ENCODE measurements at places on chromosomes 4 and X.

GRCh38 chr4:110306303-110306702 is 107.9 kb upstream of the ELOVL6 start:
- no peak for DNase-seq

DNA sequence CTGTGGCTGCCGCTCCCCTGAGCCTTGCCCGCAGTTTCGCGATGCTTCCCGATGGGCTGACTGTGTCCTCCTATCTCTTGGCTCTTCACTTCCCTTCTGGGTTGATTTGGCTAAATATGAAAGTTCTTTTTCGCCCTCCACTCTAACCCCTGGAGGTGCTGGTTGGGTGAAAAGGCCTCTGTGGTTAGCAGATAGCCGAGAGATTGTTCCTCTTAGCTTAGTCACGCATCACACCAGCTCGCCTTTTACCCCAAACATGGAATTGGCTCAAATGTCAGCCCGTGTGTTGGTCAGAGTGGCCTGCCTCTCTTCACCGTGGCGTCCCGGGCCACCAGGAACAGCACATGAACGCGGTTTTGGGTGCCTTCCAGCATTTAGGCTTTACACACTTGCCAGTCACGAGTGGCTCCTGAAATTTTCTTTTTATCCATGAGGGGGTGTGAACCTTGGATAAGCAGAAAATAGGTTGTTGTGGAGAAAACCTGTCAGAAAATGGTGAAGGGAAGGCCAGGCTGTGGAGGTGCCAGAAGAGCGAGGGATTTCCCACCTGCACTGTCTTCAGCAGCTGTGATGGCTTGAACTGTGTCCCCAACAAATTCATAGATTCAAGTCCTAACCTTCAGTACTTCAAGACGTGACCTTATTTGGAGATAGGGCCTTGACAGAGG is 8.9 kb downstream of the CLCN4 start:
- no peak for DNase-seq

- DNase-seq = no peak
Measured at GRCh38 chr4:15805583-15806517, 27.7 kb downstream of the CD38 start.

- DNase-seq = no peak
Measured at GRCh38 chr4:25113915-25114904, 46.0 kb downstream of the SEPSECS start.

DNA sequence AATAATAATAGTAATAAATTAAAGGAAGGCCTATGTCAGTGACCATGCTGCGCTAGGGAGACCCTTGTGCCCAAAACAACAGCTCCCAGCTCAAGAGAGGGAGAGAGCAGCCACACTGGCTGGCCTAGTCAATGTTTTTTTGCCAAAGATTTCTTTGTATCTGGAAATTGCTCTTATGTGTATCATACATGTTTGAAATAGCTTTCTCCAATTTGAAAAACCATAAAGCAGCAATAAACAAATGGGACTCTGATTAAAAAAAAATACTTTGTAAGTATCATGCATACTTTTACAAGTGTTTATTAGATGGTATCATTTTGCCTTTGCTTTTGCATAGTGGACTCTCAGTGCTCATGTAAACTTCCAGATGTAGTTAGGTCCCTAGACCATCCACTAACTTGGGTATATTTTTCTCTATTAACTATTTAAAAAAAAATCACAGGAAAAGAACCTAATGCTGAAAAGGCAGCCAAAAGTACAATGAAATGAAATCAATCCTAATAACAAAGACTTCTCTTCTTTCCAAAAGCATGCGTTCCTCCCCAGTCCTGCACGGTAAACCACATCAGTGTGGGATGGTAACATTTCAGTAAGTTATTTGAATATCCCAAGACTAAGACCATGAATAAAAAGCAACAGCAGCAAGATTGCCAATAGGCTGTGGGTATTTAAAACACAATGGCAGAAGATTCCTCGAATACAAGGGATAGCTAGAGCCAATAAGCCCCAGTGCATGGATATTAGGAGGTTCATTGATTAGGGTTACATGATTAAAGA is 117.6 kb downstream of the PALLD start:
- no peak for DNase-seq

DNA sequence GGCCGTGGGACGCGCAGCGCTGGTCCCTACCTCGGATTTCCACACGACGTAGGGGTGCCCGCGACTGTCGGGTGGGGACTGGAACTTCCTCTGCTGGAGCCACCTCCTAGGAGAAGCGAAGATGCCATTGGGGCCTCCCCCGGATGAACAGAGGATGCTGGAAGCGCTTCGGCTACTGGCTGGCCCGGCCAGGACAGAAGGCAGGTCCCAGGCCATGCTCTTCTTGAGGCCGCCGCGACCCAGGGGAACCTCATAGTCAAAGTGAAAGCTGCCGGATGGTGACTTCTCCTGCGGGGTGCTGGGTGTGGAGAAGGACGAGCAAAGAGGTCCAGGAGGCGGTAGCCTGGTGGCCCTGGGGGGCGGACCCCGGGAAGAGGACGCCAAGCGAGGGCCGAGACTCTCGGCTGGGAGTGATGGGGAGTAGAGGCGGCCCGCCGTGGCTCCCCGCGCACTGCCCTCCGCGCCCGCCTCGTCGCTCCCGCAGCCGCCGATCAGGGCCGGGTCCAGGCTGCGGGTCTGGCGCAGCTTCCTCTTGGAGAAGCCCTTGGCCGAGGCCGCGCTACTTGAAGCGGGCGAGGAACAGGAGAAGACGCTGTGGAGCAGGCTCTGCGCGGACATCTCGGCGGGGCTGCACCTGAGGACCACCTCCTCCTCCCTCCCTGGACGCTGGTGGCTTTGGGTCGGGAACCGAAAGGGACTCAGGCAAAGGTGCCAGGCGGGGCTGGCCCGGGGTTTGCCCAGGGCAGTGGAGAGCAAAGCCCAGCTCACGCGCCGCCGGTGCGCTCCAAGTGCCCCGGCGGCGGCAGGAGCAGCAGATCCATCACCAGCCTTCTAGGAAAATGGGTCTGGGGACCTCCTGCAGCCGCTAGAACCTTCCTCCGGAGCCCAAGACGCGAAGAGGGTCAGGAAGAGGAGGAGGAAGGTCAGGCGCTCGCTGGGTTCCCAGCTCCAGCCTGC is 1.2 kb downstream of the ARHGAP6 start:
- no peak for DNase-seq

DNA sequence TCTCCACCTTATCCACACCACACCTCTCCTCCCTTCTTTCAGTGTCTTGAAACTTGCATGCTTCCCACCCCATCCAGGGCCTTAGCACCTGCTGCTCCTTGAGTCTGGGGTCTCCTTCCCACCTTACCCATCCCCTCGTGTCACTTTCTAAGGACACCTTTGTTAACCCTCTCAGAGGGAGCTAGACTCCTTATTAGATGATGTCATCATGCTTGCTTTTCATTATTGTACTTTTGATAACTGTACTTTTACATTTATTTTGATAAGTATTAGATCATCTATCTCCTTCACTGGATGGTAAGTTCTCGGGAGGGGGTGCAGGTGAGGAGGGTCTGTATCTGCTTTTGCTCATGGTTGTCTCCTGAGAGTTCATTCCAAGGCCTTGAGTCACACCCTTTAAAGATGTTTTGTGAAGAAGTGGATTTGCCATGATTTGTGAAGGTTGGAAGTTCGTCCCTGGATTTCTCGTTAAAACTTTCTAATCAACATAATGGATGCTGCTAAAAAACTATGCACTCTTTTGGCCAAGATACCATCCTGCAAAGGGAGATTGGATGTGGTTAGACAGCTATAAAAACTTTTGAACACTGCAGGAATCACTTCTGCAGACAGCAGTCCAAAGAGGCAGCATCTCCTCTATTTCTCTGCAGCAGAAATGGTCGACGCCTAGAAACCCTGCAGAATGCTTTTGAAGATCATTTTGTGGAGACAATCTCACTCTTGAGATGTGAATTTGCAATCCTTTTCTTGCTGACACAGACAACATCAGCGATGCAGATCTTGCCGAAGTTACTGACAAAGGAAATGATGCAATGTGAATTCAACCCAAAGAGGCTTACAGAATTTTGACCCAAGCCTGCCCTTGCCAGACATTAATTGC is 69.6 kb downstream of the ENPP6 start:
- no peak for DNase-seq

- no peak for DNase-seq
Measured at GRCh38 chr4:91325495-91325894, 978.3 kb upstream of the GRID2 start.

- peak; percentile 53 for DNase-seq
Measured at GRCh38 chr4:158768555-158769174, at the start of gene FNIP2. TSS of gene FNIP2 (plus strand) at chr4:158769026. CDS start at chr4:158769213, 187 bp downstream.

GRCh38 chr4:174119051-174119450 is 164.4 kb downstream of the FBXO8 start:
- DNase-seq = no peak

DNA sequence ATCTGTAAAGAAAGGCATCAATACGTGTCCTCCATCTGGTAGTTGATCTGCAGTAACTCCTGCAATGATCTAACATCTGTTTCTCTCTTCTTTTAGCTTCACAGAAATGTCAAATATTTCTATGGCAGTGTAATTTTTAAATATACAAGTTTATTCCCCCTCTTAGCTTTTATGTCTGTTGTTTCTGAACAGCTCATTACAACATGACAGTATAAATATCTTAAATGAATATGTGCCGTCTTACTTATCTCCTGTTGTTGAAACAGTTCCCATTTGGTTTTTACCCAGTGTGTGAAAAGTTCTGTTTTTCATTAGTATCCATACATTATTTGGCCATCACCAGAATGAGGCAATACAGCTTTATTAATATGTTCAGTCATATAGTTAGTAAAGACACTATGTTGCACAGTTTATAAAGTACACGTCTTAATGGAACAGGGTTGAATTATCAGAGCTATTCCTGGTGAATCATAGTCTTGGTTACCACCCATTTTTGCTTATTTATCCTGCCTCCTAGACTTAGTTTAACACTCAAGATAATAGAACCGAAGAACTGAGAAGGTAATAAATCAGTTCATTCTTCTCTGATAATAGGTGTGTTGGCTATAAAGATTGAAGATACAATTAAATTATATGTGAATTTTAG is 321.6 kb downstream of the TENM3 start:
- no peak for DNase-seq

DNA sequence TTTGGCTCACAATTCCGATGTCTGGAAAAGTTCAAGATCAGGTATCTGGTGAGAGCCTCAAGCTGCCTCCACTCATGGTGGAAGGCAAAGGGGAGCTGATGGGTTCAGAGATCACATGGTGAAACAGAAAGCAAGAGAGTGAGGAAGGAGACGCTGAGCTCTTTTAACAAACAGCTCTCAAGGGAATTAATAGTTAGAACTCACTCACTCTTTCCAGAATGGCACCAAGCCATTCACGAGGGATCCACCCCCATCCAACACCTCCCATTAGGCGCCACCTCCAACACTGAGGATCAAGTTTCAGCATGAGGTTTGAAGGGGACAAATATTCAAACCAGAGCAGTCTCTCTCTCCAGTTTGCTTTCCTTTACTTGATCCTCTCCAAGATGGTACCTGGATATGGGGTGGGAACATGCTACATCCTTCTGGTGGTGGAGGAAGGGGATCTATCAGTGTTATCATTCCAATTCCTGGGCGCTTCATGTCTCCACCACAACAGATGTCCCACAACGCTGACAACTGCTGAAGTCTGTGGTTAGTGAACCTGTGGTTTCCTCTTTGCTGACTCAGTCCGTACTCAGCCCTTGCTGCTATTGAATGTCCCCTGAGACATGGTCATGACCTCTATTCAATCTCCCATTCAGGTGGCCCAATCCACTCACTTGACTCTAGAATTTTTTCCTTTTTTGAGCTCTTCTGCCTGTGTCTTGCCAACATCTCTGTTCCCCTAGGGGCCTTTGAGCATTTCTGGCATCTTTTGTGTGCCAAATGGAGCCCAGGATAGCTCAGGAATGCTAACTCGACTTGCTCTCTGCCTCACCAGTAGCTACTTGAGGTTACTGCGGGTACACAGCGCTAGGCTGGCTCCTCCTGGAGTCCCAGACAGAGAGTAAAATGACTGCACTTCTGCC is 395.2 kb downstream of the MID1IP1 start:
- no peak for DNase-seq

DNA sequence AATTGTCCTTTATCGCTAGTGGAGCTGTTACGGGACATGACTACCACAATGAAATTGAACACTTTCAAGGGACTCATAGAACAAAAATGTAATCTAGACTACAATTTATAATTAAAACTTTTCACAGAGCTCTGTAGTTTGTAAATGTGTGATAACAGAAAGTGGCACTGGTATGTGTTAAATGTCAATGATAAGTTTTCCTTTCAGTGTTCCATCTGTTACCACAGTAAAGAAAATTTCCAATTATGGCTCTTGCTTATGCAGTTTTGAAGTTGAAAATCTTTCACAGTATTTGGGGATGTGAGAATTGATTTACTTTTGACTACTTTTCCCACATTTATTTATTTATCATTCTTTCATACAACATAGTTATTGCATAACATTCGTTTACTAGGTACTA is 40.1 kb upstream of the GUCY1A1 start:
- no peak for DNase-seq

GRCh38 chrX:22237479-22237878 is 35.2 kb upstream of the CBLL2 start:
- no peak for DNase-seq

- no peak for DNase-seq
Measured at GRCh38 chr4:1056671-1057402, 45.4 kb downstream of the FGFRL1 start.

DNA sequence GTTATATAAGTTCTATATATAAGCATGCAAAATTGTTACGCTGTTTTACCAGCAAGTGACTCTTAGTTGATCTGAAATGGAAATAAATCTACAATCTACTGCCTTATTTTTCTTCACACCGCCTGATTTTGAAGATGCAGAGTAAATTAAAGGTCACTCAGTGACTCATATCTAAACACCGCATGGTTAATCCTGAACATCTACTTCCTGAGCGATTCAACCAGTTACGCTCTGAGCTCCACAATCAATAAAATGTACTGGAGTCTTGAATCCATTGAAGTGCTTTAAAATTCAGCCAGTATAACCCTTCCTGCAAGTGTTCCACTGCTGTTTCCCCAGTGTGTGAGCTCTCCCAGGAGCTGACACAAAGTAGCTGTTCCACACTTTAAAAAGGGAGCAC is 192.8 kb downstream of the SLC7A11 start:
- DNase-seq = no peak

DNA sequence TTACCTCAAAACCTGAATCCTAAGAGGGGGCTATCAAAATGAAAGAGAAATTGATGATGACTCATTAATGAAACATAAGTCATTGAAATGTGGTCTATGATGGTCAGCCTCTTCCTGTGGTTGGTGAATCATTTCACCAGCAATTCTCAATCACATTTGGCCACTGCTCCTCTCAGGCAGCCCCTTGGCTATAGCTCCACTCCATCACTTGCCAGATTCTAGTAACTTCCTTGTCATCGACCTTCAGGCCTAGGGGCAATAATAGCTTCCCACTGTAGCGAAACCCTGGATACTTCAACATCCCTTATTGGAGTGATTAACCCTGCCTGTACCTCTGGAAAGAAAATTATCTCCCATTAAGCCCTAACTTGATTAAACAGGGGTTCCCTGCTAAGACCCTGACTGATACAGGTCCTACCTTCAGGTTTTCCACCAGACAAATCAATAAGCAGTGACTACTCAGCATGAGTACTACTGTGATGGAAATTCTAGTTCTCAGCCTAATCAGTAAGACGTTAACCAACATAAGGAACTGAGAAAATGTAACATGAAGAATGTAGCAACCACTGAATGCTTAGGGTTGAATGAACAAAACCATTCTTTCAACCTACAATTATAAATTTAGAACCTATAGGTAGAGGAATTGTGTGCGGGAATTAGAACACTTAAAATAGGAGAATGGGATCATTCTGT is 30.4 kb downstream of the ADH7 start:
- DNase-seq = no peak
